ENCODE measurements at places on chromosomes 7 and 10.

- no peak for DNase-seq
Measured at GRCh38 chr7:128303643-128304042, 40.1 kb downstream of the RBM28 start.

GRCh38 chr7:27940341-27940740 lies 200.4 kb downstream of the TAX1BP1 start:
- no peak for DNase-seq

DNA sequence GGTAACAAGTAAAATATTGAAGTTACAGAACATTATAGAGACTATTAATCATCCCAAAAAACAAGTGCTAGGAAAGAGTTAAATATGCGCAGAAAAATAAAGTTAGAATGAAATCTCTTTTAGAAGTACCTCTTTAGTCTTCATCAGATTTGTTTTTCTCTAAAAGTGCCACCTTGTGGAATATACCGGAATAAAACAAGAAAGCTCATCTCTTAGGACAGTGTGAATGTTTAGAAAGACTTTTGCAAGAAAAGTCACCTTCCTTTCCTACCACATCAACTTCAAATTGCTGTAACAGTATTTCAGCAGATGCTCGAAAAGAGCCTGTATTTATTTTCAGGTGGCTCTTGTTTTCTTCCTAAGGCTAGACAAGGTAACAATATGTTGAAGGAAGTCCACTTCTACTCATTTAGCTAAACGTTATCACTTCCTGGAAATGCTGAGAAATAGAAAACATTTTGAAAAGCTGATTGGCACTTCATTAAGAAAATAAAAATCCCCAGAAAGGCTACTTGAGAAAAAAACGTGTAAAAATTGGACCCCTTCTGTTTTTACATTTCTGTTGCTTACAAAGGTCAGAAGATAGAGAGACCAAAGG lies 19.8 kb upstream of the FAM133B start:
- DNase-seq: no peak

GRCh38 chr7:27250557-27251070 lies 8.0 kb downstream of the EVX1 start:
- no peak for DNase-seq

- no peak for DNase-seq
Measured at GRCh38 chr7:36490419-36490830, 100.8 kb downstream of the ANLN start.

DNA sequence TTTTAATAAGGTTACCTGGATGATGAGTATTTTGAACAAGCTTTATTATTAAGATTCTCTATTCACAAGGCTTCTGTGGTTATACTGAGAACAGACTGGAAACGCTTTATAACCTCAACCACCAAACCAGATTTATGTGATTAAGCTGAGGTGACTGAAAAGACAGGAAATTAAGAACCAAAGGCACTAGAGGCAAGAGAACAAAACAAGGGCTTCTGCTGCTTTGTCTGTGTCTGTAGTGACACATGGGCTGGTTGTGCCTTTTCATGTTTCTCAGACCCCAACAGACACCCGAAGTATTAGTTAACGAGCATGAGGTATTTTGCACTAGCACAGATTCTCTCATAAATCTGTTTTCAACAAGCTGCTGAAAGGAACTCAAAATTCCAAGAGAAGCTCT lies 64.4 kb downstream of the RAPGEF5 start:
- no peak for DNase-seq

- no peak for DNase-seq
Measured at GRCh38 chr7:79610313-79610712, 156.8 kb upstream of the MAGI2 start.

All from glutamatergic neuron (in vitro differentiated cells).